ENCODE measurements at places on chromosomes 11 and 22. TPM values are rescaled to one million over a fixed set of nuclear protein-coding genes. Genes with fewer than 3 reads are reported as not detected.

DNA sequence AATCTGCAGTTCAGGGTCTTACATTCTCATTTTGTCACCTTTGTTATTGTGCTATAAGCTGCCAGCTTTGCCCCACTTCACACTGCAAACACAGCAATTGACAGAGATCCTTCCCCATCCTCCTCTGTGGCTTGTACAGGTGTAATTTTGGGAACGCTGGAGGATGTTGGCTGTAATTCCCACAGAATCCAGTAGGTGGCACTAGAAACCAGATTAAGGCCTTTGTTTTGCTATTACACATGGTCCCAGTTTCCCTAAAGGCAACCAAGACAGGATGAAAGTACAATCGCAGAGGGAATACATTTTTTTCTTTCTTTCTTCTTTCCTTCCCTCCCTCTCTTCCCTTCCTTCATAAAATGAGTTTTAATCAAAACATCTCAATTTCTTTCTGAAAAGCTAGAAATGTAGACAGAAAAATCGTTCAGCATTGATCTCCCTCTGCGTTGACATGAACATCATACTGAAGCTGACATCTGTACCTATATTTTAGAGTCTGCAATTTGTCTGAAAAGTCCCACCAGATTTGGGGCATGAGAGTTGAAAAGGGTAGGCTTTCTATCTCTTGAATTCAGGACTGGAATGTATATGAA lies 21.3 kb upstream of the NELL1 start:
- DNase-seq, result no peak

DNA sequence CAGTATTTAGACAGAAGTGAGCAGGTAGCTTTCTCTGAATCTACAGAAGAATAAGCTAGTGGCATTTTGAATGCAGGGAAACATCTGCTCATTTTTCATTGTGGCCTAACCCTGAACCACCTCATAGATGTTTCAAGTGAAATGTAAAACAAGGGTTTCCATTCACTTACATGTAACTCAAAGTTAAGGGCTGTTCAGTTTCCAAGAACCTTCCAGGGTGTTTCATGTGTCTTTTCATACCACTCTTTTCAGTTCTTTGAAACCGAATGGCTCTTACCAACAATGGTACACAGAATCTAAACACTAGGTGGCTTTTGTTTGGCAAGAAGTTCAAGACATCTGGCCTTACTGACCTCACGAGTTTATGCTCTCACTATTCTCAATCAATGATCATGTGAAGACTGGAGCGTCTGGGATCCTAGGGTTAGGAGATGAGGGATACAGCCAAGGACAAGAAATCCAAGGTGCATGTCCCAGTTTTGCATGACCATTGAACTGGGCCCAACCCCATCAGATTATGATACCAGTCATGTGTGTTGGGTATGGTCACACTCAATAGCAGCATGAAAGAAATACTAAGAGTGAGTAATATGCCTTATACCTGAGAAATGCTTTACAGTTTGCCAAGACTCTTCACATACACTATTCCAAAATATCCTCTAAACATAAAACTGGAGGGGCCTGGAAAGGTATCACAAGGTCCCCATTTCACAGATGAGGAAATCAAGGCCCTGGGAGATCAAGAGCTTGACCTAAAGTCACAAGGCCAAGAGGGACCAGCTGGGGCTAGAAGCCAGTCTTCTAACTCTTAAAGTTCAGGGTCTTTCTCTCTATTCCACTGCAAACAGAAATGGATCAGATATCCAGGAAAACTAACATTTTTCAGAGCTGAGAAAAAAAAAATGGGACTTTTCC lies 92.7 kb downstream of the ETS1 start:
- no peak for DNase-seq

Gene ART1
- not detected for total RNA-seq

Gene TEX54
- not detected for total RNA-seq

Gene SOX10
- not detected for total RNA-seq

Data from activated naive CD4-positive, alpha-beta T cell treated with anti-CD3 and anti-CD28 coated beads, Interleukin-2, amount 50 U/mL, for 72 hours (primary cell).